Right cardiac atrium (tissue), 5 donors: ENCODE measurements at places on chromosomes 1 and 21.
A peak's percentile ranks its signal among the peaks of the same experiment; 100 is the strongest.

DNA sequence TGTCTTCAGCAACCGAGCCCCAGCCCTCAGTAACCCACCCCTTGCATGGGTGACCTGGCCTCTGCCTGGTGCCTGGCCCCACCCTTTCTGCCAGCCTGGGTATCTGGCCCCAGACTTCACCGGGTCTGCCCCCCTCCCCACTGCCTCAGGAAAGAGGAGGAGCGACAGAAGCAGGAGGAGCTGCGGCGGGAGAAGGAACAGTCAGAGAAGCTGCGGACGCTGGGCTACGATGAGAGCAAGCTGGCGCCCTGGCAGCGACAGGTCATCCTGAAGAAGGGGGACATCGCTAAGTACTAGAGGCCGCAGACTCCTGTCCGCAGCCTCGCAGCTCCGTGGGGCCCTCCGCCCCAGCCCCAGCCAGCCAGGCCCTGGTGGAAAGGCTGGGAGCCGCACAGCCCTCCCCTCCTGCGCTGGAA is 6.1 kb downstream of the TNFRSF25 start:
- peak; percentile 66 for DNase-seq

GRCh38 chr21:35674091-35674671 is 386.1 kb downstream of the SETD4 start:
- no peak for DNase-seq

GRCh38 chr1:61058483-61059245 is 23.7 kb upstream of the NFIA start:
- DNase-seq: no peak

DNA sequence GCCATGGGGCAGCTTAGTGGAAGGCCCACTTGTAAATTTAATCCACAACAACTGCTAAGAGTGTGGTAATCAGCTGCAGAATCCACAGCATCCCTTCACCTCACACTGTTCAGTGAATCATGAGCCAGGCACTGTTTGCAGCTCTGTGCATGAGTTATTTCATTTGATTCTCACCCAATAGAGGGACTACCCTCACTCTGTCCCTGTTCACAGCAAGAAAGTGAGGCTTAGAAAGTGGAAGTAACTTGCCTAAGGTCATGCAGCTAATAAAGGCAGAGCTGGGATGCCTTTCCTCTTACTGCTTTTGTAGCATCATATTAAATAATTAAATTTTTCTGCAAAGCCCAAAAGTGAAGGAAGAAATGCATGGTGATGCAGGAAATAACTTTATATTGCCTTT is 346.5 kb upstream of the PLD5 start:
- DNase-seq: no peak

DNA sequence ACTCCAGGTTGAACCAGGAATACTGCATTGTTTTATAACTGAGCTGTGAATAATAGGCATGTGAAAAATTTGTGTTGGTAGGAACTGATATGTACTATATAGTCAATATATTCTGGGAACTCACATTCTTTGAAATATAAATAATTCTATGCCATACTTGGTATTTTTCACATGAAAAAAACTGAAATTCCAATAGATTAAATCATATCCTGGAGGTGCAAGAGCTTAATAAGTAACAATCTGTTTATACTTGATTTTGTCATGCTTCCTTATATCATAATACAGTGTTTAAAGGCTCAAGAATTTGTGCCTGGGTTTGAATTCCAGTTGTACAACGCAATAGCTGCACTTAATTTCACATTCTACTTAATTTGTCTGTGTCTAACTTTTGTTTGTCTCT is 387.0 kb downstream of the USP25 start:
- DNase-seq: no peak

- DNase-seq: peak; percentile 44
Observed at GRCh38 chr1:54314696-54315095, 91.5 kb downstream of the SSBP3 start.

DNA sequence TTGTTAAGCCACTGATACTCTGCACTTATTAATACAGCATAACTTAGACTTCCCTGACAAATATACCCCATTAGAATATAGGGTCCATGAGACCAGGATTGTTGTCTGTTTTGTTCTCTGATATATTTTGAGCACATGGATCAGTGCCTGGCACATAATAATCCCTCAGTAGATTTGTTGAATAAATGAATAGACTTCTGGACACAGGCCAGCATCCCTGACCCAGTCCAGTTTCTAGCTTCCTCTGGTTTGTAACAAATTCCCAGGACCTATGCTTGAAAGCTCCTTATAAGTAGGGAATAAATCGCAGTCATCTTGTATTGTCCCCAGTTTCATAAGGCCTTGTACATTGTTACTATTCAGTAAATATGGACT is 58.2 kb upstream of the GADD45A start:
- no peak for DNase-seq

- no peak for DNase-seq
Observed at GRCh38 chr1:202016022-202016810, 5.8 kb downstream of the ELF3 start.

DNA sequence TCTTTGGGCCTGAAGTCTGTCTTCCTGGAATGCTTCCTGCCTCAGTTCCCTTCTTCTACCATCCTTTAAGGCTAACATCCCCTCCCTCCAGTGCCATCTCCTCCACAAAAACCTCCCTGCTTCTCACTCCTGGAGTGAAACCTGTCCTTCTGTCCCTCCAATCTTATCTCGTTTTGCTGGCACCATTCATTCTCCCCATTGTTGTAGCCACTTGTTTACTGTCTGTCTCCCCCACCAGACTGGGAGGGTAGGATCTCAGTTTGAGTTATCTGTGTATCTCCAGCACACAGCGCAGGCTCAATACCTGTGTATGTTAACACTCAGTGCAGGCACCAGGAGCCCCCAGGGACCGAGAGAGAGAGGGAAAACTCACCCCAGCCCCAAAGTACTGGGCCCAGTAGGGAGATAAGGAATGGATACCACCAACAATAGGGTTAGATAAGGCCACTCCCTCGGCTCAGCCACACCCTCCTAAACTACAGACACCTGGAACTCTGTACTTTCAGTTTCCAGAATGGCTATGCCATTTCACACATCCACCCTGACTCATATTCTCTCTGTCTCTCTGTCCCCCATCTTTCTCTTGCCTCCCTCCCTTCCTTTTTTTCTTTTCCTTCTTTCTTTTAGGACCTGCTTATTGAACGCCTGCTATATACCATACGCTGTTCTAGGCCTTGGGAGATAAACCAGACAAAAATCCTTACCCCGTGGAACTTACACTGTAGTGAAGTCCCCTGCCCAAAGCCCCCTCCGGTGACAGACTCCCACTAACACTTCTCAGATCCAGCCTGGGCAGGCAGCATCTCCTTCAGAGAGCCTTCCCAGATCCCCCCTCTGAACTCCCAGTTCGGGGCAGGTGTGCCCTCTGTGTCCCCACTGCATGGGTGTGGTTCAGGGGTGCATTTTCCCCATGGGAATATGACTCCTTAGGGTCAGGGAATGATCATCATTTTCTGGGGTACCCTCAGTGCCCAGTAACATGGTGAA is 3.3 kb upstream of the SSBP3 start:
- DNase-seq: no peak

DNA sequence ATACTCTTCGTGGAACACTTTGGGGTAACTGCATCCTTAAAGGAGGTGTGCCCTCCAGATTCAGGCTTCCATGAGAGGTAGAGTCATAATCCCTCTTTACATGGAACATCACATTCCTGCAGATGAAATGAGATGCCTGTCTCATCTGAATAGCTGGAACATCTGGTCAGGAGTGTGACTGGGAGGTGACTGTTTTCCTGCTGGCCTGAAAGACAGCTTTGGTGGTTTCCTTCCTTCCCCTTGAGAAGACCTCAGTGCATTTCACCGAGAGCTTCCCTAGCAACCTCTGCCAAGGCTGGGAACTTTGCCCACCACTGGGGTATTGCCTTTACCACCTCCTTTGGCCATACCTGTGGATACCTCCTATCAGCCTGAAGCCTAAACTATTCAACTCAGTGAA is 46.7 kb upstream of the GUCA2A start:
- no peak for DNase-seq

- DNase-seq: no peak
Observed at GRCh38 chr1:117531222-117531621, 74.6 kb upstream of the TENT5C start.

GRCh38 chr1:199135901-199136300 is 497.1 kb downstream of the PTPRC start:
- DNase-seq: no peak

DNA sequence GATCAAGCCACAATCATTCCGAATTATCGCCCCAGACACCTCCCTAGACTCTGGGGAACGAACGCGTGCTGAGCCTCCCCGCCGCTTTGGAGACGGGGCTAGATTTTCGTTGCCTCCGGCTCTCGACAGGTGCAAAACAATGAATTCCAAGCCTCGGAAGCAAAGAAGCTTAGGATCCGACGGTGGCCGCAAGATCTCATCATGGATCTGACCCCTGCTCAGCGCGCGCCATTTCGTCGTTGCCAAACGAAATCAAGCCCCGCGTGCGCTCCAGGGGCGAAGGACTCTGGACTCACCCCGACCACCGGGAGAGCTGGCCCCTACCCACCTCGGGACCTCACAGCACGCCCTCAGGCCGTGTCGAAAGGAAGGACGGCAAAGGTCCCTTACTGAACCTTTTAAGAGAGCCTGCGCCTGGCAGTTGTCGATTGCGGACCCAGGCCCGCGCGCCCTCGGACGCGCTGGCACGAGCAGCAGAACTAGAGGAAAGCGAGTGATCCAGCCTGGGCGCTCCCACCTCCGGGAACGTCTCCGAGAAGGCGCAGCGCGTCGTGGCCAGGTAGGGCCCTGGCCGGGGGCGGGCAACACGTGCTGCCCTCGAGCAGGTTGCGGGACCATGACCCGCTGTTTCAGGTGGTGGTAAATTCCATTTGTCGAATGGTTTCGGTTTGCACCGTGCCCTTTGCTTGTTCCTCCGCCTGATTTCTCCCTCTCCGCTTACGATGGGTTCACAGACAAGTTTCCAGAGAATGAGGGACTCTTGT is 1.6 kb upstream of the RUNX3 start:
- no peak for DNase-seq

- no peak for DNase-seq
Observed at GRCh38 chr1:198934901-198935305, 296.1 kb downstream of the PTPRC start.

GRCh38 chr1:13461977-13462376 is 51.7 kb downstream of the PRAMEF20 start:
- no peak for DNase-seq

DNA sequence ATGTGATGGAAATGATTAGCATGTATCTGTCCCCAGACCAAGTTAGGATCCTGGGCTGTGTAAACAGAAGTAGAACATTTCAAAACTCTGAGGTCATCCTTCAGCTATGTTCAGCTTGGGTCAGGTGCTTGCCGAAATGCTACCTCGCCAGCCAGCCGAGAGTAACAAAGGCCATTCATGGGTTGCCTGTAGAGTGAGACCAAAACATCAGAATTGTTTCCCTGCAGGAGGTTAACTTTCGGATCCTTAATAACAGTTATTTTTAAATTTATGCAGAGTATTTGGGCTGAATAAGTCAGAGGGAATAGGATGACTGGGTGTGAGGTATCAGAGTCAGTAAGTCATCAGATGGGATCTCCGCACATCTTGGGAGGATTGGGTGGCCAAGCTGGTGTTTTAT is 35.6 kb downstream of the SMYD2 start:
- DNase-seq: no peak

- DNase-seq: peak; percentile 82
Observed at GRCh38 chr1:27643600-27644368, 8.8 kb upstream of the FGR start.

- DNase-seq: no peak
Observed at GRCh38 chr21:42844411-42845113, 34.8 kb downstream of the WDR4 start.

- DNase-seq: no peak
Observed at GRCh38 chr1:38076038-38076437, 29.4 kb upstream of the POU3F1 start.

GRCh38 chr1:223653015-223653414 is 12.5 kb downstream of the CAPN8 start:
- no peak for DNase-seq

GRCh38 chr1:234612352-234613127 is 2.6 kb upstream of the IRF2BP2 start:
- DNase-seq: peak; percentile 93

- no peak for DNase-seq
Observed at GRCh38 chr1:204280099-204280961, 66.5 kb upstream of the GOLT1A start.

GRCh38 chr1:42479621-42480020 is 16.5 kb downstream of the CCDC30 start:
- no peak for DNase-seq

GRCh38 chr1:163872067-163872466 is 550.3 kb downstream of the NUF2 start:
- no peak for DNase-seq

- DNase-seq: no peak
Observed at GRCh38 chr1:160522622-160523345, at the start of gene SLAMF6. Gene SLAMF6, minus strand, starts transcription at chr1:160523255. Its CDS starts 63 bp downstream, at chr1:160523192.

GRCh38 chr1:73671530-73671929 is 526.4 kb downstream of the LRRIQ3 start:
- no peak for DNase-seq

DNA sequence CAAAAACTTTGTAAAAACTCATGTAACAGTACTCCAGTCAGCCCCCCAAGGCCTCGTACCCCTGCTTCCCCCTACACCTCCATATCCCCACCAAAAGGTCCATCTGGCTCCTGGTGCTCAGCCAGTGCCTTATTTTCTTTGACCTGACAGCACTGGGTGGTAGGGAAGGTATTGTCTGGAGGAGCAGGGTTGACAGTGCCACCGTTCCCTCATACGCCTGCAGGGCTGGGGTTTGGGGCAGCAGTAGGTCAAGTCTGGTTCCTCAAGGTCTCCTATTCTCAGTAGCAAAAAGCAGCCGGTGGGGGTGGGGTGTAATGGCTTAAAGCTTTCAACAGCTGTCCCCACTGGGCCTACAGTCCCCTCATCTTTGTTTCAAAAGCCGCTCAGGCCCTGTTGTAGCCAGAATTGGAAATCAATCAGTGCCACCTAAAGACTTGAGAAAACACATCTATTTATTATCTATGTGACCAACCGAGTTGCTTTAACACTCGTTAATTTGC is 25.3 kb upstream of the TTF2 start:
- no peak for DNase-seq

DNA sequence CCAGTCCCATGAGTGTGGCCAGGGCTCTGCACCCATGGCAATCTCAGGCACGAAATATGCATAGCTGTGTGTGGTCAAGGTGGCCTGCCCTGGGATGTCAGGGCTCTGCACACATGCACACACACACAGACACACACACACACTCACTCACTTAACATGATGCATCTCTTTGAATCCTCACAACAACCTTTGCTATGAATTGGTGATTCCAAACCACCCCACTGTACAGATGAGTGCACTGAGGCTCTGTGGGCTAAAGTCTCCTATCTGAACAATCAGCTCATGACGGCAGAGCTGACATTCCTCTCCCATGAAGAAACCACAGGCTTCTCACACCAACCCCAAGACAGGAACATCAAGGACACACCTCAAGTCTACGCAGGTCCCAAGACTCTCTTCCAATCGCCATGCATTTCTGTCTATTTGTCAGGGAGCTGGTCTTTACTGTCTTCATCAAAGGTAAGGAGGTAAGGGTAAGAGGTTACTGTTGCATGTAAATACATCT is 131.6 kb downstream of the ETS2 start:
- DNase-seq: no peak

DNA sequence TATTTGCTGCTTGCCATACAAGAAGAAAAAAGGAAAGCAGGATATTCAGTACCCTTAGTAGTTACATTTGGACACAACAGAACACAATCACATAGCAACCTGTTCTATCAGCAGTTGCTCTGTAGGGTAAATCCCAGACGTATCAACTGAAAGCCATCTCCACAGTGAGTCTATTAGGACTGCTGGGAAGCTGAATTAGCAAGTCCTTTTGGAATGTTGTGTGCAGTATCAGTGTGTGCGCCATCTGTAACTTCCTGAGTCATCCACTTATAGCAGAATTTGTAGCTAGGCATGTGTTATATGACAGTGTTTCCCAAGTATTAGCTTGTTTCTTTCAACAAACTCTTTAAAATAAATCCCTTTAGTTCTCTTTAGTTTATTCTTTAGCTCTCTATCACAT is 21.3 kb downstream of the CCDC30 start:
- no peak for DNase-seq
